Mucosa of descending colon (tissue), 3 donors: ENCODE measurements at places on chromosomes 7 and 10.

DNA sequence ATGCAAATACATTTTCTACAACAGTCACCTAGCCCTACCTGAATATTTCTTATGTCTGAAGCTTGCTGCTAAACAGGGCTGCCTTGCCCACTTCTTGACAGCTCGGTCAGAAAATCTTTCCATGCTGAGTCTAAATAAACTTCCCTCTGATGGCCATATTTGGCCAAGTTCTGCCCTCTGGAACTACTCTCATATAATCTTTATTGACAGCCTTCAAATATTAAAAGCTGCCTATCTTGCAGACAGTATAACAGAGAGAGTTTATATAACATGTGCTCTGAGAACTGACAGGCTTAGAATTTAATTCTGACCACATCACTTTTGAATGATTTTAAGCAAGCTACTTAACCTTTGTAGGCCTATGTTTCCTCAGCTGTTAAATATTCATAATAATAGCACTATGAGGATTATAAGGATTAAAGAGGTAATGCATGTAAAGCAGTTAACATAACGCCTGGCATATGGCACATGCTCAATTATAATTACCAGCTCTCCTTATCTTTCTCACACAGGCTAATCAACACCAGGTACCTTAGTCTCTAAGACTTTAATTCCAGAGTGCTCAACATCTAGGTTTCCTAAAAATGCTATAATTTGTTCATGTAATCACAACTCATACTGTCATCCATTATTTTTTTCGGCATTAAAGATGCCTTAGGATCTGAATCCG lies 334.1 kb downstream of the HPSE2 start:
- DNase-seq = no peak

DNA sequence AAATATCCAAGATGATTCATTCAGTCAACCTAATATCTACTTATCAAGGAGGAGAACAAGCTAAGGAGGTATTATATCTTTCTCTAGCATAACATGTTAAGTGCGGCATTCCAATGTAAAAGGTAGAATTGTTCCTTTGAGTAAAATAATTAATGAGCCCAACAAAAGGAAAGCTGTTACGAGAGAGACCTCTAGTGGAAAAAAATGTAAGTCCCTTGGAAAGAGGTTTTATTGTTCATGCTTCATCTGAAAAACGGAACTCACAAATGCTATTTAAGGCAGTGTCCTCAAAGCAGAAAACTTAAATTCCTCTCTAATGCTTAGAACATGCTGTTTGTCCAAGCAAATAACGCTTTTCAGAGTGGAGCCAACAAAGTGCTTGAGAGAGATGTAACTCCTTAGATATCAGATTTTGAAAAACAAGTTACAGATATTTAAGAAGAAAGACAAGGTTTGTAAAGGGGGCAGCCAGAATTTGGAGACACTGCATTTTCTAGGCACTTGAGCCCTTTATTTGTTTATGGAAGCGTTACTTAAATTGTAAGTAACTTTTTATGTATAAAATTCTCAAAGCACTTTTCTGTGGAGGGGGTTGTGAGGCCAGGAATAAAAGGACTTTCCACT lies 119.9 kb downstream of the TFEC start:
- DNase-seq = no peak

DNA sequence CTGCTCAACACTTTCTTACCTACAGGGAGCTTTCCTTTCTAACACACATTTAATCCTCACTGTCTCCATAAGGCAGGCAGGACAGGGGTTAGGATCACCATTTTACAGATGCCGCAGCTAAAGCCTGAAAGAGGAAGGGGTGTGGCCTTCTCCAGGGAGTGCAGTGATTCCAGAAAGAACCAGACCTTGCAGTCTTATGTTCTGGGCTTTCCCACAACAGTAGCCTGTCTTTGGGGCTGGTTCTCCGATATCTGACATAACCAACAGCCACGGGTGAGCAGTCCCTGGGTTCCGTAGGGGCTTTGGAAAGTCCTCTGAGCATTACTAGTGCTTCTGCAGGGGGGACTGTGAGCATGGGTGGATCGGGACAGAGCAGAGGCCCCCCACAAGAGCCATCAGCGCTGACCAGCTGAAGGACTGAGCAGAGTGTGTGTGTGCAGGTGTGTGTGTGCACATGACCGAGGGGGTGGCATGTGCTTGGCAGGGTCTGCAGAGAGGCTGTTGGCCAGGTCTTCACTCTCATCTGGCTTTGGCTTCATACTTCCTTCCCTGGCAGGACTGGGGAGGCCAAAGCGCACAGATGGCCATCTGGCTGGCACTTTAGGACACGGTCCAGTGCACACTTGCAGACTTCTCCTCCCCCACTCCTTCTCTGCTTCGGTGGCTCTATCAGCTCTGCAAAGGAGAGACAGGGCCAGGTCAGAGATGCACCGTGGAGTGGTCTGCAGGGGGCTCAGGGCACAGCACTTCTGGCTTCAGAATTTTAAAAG lies 400.3 kb downstream of the RPS24 start:
- DNase-seq = no peak

GRCh38 chr7:104956753-104957450 lies 57.1 kb upstream of the KMT2E start:
- DNase-seq = no peak

DNA sequence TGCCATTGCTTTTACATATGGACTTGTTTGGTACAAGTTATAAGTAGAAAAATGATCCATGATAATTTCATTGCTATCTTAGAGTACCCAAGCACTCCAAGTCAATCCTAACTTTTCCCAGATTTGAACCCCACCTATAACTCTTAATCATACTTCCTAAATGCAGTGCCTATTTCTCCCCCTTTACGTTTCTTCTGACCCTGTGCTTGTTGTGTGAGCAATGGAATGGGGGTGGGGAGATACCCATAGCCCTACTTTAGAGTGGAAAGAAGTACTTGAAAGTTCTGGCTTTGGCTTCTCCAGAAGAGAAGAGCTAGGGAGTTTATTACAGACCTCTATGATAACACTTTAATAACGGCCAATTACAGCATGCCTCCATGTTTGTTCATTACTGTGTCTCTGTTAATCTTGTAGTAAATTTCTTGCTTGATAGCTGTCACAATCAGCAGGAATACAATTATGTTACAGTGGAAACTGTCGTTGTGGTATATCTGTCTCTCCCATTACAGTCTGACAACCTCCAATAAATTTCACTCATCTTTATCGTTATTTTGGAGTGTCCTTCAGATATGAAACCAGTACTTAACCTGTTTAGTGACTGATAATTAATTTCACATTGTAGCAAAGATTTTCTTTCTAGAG lies 34.0 kb downstream of the CNPY1 start:
- DNase-seq = no peak

DNA sequence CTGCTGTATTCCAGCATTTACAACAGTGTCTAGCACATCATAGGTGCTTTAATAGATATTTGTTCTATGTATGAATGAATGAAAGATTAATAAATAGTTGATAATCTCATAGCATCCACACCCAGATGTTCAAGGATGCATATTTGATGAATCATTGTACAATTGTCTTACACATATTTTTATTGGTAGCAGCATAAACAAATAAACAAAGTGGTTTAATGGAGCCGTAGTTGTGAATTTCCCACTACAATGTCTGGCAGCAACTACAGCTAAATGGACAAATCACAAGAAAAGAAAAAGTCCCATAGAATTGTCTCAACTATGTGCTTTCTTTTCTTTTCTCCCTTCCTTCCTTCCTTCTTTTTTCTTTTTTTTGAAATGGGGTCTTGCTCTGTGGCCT lies 150.8 kb downstream of the NRP1 start:
- DNase-seq = no peak

GRCh38 chr7:86708031-86708680 lies 64.4 kb downstream of the GRM3 start:
- no peak for DNase-seq

DNA sequence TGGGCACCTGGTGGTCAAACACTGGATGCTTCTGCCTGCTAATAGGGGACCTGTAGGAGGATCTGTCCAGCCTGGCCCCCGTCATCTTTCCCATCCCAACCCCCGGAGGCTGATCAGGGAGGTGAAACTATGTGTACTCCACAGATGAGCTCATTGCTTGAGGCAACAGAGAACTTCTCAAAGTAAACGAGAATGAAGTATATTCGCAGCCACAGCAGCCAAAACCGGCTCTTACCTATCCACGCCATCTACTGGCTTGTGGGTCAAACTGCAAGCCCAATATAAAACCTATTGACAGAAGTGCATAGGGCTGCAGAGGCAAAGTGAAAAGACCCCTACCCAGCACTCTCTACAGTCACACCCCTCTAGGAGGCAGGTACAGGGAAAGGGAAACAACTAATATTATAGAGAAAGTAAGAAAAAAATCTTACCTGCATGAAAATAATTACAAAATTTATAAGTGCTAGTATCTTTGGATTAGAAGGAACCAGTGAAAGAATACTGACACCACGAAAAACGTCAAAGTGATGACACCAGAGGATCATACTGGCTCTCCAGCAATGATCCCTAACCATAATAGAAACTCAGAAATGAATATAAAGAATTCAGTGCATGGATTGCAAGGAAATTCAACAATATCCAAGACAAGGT lies 973.5 kb downstream of the ANKRD7 start:
- DNase-seq = no peak
